ENCODE measurements at places on chromosomes 4 and X. TPM values are rescaled to one million over a fixed set of nuclear protein-coding genes. Genes with fewer than 3 reads are reported as not detected.

KCTD8 gene
- 1.0 TPM for total RNA-seq

PPBP gene
- total RNA-seq: not detected

COL4A6 gene
- 16.1 TPM for total RNA-seq

ADH1B gene
- 142 TPM for total RNA-seq

SOX3 gene
- total RNA-seq: not detected

PFKFB1 gene
- 0.89 TPM for total RNA-seq

RIPPLY1 gene
- total RNA-seq: not detected

Measured in ureter (tissue), 1 donor.